ENCODE measurements at places on chromosomes 5 and 9.
A peak's percentile ranks its signal among the peaks of the same experiment; 100 is the strongest.

GRCh38 chr9:128249558-128249907, 26.3 kb downstream of the GOLGA2 start:
- DNase-seq, result no peak

GRCh38 chr5:126918615-126918957, 111.8 kb downstream of the MARCHF3 start:
- DNase-seq, result no peak

- no peak for DNase-seq
Observed at GRCh38 chr9:8140557-8140956, 341.0 kb upstream of the DMAC1 start.

- DNase-seq, result no peak
Observed at GRCh38 chr5:172868924-172869591, 35.0 kb downstream of the ERGIC1 start.

DNA sequence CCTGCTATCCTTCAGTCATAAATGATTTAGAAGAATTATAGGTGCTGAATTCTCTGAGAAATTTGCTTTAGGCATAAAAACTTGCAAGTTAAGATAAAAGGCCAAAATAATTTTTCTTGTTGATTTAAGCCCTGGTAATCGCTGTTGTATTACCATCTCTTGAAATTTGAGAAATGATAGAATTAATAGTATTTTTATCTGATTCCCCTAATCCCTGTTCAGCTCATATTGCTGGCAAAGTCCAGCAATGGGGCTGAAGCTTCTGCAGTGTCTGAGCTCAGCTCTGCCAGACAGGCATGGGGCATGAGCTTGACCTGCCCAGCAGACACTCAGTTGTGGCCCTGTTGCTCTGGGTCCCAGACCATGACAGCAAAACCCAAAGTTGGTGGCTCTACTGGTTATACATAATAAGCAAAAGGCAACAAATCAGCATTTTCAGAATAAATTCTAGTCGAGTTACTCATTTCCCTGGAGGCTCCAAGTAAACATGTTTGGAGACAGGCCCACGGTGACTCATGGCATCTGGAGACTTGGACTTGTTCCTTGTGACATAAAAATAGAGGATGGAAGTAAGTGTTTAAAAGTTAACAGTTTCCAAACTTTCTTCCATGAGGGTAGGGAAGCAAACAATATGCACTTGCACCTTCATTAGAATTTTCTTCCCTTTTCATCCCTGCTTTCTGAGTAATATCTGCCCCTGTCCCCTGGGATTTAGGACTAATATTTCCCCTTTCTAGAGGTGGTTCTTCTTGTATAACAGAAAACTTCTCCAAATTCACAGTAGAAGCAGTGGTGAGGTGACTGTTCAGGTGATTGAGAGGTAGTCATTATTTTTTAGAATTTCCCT, 60.2 kb upstream of the SLC2A8 start:
- no peak for DNase-seq

DNA sequence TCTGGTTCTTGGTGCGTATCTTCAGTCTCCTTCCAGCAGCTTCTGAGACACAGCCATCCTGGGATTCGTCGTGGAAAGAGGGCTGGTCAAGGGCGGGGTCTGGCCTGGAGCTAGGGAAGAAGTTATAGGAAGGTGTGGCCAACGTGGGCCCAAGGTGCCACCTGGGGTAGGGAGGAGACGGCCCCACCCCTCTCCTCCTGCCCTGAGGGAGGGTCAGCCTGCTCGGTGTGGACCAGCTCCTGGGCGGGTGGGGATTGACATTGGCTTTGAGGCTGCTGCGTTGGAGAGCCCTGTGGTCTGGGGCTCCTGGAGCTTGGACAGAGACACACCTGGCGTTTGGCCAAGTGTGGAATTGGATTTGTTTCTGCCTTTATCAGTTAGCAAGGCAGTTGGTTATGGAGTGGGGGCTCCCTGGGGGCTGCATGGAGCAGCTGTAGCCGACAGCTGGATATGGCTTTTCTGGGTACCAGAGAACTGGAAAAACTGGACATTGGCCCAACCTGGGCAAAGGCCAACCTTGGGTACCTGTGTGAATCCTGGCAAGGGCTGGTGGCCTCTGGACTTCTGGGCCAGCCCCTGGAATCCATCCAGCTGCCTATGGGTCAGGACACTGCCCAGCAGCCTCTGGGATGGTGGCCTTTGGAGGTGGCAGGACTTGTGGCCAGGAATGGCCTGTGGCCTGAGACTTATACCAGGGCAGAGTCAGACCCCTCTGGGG, 75.7 kb upstream of the PPP1R26 start:
- DNase-seq, result no peak

GRCh38 chr9:35350827-35351549, 138.9 kb upstream of the RUSC2 start:
- no peak for DNase-seq

DNA sequence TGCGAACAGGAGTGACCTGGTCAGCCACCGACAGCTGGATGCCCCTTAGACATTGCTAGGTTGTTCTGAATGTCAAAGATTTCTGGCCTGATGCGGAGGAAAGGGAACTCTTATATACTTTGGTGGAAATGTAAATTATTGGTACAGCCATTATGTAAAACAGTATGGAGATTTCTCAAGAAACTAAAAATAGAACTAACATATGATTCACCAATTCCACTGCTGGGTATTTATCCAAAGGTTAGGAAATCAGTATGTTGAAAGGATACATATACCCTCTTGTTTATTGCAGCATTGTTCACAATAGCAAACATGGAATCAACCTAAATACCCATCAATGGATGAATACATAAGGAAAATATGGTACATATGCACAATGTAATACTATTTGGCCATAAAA, 31.8 kb downstream of the DMRT3 start:
- DNase-seq, result no peak

DNA sequence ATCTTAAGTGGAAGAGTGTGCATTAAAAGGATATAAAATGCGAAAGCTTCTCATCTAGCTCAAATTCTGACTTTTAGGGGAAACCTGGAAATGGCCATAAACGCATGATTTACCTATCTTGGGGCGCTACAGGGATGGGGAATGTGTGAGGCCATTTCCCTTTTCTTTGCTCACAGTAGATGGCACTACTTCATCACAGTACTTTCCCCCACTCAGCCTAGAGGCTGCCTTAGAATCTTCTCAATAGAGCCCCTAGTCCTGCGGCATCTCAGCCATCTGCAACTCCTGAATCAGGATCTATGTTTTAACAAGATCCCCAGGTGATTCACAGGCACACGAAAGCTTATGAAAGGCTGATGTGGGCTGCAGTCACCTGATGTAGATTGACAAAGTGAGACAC, 110.8 kb downstream of the LHFPL2 start:
- DNase-seq, result no peak

GRCh38 chr5:2748861-2749513, 2.5 kb downstream of the IRX2 start:
- no peak for DNase-seq

DNA sequence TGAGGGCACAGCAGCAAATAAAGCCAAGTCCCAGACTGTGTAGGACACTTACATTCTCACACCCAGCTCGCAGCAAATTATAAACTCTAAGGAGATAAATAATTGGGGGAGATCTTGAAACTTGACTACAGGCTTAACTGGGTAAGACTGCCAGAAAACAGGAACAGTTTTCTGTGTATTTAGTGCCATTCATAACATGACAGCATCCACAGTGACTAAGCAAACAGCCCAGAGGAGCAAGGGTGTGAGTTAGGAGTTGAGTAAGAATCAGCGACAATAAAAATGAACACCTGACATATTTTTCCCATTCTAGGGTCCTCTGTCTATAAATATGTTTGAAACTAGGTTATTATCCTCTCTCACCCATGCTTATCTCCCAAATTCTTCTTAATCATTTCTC, 370.9 kb upstream of the WWC1 start:
- no peak for DNase-seq

- no peak for DNase-seq
Observed at GRCh38 chr9:36263683-36264082, 5.4 kb upstream of the GNE start.

GRCh38 chr5:179505636-179506261, 44.6 kb upstream of the RUFY1 start:
- no peak for DNase-seq

GRCh38 chr9:87029905-87030304, 82.6 kb upstream of the GAS1 start:
- no peak for DNase-seq

- no peak for DNase-seq
Observed at GRCh38 chr9:72038408-72038807, 22.0 kb downstream of the C9orf57 start.

DNA sequence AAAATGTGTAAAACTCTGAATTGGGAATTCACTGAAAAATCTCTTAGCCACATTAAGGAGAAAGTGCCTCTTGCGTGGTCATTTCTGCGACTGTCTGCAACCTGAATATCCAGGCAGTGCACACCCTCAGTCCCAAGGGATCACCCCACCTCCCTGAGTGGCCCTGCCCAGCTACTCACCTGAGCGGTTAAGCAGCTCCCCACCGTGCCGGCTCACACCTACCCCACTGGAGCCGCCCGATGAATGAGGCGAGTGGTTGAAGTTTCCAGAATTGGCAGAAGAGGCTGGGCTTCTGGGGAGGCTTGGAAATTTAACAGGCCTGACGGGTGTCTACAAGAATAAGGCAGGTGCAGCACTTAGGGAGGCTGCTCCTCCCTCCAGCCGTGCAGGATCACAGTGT, 25.6 kb downstream of the ANKS6 start:
- DNase-seq, result no peak

GRCh38 chr9:131478421-131478868, 24.3 kb upstream of the POMT1 start:
- peak; percentile 53 for DNase-seq

GRCh38 chr9:131619680-131620079, 74.4 kb downstream of the PRRT1B start:
- DNase-seq, result no peak

GRCh38 chr9:93903886-93904648, 51.1 kb downstream of the BARX1 start:
- no peak for DNase-seq

DNA sequence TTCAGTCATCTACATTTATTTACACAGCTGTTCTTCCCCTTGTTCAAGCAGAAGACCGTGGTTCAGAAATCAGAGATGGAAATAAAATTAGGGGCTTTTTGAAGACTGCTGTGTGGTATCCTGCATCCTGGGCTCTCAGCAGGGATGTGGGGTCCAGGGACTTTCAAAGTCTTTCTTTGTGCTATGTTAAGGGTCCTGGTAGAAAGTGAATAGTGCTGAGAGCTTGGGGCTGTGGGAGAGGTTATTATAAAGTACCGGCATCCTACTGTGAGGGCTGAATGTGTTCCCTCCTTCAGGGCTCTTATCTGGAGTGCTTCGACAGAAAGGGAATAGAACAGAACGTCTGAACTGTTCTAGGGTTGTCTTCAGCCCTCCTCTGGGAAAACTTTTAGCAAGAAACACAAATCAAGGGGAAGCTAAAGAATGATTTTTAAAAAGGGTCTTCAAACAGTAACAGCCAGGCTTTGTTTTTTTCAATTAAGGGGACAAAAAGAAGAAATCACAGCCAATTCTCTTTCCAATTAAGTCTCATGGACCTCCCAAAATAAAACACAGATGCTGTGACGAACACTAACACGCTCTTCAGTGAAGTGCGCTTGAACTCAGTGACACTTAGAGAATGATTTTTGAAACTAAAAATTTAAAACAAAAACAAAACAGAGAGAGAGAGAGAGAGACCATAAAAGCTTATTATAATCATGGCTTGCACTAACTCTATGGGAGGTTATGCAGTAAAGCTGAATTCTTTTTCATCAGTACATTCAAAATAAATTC, 15.7 kb upstream of the SLC1A3 start:
- DNase-seq, result no peak

GRCh38 chr5:169668732-169669131, 31.7 kb downstream of the DOCK2 start:
- DNase-seq, result no peak

GRCh38 chr9:137879566-137880150, 2.1 kb downstream of the CACNA1B start:
- DNase-seq, result no peak

DNA sequence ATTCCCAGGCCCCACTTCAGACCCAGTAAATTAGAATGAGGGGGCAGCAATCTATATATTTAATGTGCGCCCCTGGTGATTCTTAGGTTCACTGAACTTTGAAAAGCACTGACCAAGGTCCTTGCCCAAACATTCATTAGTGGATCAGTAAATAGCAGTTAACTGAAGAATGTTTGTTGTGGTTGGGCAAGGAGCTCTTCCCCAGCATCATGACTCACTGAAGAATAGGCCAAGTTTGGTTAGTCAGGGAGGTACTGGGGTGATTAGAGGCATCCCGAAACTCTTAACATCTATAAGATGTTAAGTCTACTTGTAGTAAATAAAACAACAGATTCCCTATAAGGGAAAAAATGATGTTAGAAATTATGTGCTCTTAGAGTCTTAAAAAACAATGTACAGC, 833 bp upstream of the MROH2B start:
- DNase-seq, result no peak

DNA sequence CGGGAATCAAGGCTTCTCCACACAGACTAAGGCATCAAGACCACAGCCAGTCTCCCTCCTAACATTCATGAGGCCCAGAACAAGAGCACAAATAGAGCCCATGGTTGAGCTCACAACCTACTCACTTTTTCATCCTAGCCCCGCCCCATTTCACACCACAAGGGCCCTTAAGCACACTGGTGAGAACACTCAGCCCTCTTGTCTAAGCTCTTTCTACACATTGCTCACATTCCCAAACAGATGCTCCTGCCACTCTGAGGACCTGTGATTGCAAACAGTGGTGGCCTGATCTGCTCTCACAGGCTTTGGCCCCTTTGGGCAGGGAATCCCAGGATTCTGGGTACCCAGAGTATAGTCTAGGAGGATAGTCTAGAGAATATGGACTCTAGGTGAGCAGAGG, 54.0 kb downstream of the FEM1C start:
- DNase-seq, result no peak

GRCh38 chr5:43400082-43400481, 12.1 kb downstream of the CCL28 start:
- DNase-seq, result no peak

DNA sequence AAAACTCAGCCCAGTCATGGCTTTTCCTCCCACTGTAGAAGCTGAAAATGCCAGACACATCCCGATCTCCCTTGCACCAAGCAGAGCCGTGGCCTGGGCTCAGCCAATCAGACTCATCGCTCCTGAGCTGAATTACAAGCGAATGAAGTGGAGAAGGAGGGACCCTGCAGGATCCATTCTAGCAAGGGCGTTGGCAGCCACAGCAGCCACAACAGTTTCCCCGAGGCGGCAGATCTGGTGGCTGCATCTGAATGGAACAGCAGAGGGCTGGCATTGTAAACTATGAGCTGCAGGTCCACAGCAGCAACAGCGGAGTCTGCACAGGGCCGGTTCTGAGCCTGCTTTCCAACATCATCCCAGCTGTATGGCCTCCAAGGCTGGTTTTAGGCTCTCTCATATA, 23.8 kb downstream of the ALG2 start:
- DNase-seq, result no peak
